ENCODE measurements at places on chromosomes 2 and 18.

- no peak for DNase-seq
Observed at GRCh38 chr2:144833075-144833637, 313.2 kb upstream of the ZEB2 start.

- no peak for DNase-seq
Observed at GRCh38 chr18:48319801-48320638, 89.2 kb downstream of the ZBTB7C start.

DNA sequence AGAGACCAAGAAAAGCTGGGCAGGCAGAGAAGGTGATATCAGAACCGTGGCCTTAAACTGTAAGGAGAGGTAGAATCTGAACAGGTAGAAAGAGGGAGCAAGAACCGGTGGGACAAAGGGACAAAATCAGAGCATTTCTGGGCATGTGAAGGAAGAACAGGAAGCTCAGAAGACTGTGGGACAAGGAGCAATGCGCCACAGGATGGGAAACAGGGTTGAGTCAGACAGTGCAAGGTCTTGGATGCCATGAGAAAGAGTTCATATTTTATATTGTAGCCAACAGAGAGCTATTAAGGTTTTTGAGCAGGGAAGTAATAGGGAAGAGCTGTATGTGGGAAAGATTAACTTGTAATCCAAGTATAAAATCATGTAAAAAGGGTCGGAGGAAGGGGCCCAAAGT lies 106.4 kb upstream of the UGP2 start:
- no peak for DNase-seq

DNA sequence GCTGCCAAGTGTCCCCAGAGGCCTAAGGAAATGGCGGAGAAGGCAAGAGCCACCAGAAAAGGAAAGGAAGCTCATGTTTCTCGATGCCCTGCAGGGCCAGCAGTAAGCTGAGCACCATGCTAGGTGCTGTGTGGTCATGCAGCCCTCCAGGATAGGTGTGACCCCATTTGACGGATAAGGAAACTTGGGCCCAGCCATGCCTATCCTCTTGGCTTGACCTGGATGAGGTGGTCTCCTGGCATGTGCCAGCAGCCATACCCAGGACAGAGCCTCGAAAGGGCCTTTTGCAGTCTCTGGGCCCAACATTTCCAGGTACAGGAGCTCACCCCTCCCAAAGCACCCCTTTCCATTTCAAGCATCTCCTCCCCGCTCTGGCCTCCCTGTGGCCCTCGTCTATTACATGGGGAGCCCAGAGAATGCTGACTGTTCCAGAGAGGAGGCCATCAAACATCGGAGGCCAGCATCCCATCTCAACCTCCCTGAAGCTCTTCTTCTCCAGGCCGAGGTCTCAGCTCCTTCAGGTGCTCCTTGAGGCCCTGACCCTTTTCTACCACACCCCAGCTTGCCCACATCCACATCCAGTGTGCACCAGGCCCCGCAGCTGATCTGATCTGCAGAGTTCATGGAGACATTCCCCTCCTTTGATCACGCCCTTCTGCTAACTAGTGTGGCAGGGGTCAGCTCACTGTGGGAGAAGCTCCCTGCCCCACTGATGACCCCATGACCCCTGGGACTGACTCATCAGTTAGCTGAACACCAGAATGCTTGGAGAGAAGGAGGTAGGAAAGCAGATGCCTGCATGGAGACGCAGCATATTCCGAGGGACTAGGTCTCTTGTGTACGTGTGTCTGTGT lies 208.4 kb downstream of the TNS1 start:
- DNase-seq = no peak

DNA sequence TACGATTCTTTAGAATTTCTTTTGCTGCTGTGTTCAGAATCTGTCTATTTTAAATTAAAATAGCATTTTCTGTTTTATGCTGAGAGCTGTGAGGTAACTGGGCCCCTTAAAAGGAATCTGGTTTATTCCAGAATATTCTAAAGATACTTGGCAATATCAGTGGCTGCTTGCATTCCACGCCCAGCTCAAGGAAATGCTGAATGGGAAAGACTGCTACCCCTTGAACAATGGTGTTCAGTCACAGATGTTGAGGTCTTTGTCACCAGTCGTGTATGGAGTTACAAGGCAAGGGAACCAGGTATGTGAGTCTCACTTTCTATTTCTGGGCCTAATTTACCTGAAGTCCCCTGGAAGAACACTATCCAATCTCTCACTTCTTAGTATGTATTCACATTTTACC lies 377.9 kb upstream of the CDH7 start:
- DNase-seq = no peak

- DNase-seq = no peak
Observed at GRCh38 chr2:125397535-125398251, 1258.3 kb upstream of the GYPC start.

- no peak for DNase-seq
Observed at GRCh38 chr2:37992601-37993000, 67.5 kb downstream of the RMDN2 start.

GRCh38 chr2:229408356-229408755 lies 137.3 kb upstream of the PID1 start:
- DNase-seq = no peak

GRCh38 chr2:105521176-105521575 lies 122.3 kb upstream of the FHL2 start:
- DNase-seq = peak; percentile 11

- DNase-seq = no peak
Observed at GRCh38 chr2:102040229-102040628, 48.5 kb downstream of the IL1R2 start.

DNA sequence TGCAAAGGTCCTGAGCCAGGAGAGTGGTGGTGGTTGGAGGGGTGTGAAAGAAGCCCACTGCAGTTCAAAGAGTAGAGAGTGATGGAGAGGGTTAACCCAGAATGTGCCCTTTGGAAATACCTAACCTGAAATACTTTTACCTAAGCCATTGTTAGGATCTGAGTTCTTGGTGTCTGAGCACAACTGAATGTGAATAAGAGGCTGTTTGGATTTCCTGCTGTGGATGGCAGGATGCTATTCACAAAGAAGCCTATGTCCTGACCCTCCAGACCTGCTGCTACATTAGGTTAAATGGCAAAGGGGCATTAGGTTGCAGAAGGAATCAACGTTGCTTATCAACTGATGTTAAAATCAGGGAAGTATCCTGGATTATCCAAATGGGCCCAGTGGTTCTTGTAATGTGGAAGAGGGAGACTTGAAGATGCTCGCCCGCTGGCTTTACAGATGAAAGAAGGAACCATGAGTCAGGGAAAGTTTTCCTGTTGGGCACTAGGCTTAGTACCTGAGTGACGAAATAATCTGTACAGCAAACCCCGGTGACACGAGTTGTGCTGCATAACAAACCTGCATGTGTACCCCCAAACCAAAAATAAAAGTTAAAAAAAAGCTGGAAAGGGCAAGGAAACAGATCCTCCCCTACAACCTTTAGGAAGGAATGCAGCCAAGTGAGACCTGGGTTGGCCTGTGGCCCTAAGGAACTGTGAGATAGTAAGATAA lies 27.2 kb downstream of the ITGA6 start:
- DNase-seq = no peak
